Activated CD4-positive, CD25-positive, alpha-beta regulatory T cell treated with anti-CD3 and anti-CD28 coated beads, Interleukin-2, amount 50 U/mL, for 16 hours (primary cell): ENCODE measurements at places on chromosomes 1 and 21.

GRCh38 chr1:199857516-199857915, 170.0 kb upstream of the NR5A2 start:
- no peak for DNase-seq

GRCh38 chr1:113233441-113233840, 156.9 kb upstream of the MAGI3 start:
- no peak for DNase-seq

GRCh38 chr1:32878183-32878582, 7.5 kb upstream of the FNDC5 start:
- DNase-seq = no peak

DNA sequence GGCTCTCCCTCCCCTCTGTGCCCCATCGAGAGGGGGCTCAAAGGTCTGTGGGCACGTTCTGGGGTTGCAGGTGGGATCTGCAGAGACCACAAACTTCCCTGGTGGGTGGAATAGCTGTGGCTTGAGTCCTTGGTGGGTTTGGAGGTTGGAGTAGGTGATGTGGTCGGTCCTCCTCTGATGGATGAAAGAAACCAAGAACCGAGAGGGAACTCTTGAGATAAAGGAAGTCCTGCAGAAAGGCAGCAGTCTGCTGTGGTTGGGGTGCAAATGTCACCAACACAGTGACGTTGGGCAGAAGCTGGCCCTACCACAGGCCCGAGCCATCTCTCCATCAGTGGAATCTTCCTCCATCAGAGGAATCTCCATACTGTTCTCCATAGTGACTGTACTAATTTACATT, 171.8 kb downstream of the FCRL5 start:
- no peak for DNase-seq
